Activated CD8-positive, alpha-beta memory T cell treated with anti-CD3 and anti-CD28 coated beads for 4 hours (primary cell): ENCODE measurements at places on chromosomes 12 and 14.

- no peak for DNase-seq
These were observed 25.4 kb downstream of the MIS18BP1 start for GRCh38 chr14:45227566-45227965.

DNA sequence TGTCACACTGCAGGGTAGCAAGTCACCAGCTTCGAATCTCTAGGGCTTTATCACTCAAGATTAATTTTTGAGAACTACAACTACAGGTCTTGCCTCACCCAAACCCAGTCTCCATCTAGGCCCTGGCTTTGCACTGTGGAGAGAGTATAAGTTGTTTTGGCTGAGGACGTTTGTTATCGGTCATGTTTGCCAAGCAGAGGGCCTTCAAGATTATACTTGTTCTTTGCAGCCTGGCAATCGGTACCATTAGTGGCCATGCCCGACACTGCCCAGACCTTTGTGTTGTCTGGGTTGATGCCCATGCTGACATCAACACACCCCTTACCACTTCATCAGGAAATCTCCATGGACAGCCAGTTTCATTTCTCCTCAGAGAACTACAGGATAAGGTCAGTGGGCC lies 25.7 kb downstream of the ARG2 start:
- DNase-seq, result no peak

DNA sequence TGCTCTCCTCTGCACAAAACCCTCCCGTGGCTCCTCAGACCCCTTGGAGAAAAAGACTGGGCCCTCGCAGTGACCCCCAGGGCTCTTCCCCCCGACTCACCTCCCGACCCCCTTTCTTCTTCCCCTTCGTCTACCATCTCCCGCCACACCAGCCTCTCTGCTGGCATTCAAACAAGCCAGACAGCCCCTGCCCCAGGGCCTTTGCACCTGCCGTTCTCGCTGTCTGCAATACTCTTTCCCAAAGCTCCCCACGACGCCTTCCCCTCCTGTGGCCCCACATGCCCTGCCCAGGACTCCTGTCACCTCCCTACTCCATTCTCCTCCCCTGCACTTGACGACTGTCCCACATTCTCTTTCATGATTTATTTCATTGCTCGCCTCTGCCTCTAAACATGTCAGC lies 115.7 kb downstream of the PHETA1 start:
- no peak for DNase-seq

GRCh38 chr12:132251741-132252490 lies 77.5 kb downstream of the GALNT9 start:
- no peak for DNase-seq

DNA sequence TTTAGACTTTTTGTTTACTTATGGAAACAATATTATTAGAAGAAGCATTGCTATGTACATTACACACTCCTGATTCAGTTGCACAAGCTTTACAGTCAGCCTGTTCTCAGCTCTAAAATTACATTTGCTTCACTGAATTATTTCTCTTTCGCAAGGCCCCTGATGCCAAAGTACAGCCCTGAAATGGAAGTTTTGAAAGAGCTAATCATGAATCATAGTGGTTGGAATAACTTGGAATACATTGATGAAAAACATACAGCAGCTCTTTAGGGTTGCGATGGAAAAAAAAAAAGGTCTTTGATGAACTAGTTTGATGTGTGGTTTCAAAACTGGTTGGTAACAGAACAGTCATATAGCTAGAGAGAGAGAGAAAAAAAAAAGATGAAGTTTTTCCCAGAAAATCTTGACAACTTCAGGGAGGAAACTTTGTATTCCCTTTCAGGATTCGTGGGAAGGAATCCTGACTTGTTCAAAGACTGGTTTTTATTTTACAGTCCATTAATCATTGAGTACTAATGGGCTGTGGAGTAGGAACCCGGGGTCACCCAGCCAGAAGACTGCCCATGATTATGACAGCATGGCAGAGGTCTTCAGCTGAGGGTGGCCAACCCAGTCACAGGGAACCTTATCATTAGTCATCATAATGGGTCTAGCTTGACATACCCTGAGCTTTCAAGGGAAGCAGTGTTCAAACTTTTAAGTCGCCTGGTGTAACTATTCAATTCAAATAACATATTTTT lies 460.1 kb downstream of the NAV3 start:
- DNase-seq, result no peak

DNA sequence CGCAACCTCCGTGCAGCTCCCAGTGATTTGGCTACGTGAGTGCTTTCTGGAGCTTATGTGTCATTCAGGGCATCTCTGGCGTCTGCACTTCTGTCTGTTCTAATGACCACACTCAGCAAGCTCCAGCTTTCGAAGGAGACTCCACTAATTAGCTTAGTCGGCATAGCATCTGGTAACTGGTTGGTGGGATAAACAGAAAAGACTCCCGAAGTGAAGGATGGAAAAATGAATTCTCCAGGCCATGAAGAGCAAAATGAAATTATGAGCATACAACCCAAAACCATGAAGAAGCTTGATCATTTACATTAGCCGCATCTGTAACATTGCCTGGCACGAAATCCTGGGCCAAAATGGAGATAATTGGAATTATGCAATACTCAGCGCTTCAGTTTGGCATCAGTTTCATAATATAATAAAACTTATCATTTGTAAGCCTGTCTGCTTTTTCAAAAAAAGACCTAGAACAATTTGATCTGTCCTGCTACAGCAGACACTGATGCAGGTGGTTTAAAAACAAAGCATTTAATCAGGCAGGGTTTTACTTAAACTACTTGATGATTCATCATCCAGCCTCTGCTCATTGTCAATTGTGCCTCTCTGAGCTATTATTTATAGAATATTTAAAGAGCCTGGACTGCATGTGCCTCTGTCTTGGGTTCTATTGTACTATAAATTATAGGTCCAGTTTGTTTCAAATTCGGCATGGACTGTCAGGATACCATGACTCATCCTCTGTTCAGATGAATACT lies 87.4 kb downstream of the SYT1 start:
- DNase-seq, result no peak

DNA sequence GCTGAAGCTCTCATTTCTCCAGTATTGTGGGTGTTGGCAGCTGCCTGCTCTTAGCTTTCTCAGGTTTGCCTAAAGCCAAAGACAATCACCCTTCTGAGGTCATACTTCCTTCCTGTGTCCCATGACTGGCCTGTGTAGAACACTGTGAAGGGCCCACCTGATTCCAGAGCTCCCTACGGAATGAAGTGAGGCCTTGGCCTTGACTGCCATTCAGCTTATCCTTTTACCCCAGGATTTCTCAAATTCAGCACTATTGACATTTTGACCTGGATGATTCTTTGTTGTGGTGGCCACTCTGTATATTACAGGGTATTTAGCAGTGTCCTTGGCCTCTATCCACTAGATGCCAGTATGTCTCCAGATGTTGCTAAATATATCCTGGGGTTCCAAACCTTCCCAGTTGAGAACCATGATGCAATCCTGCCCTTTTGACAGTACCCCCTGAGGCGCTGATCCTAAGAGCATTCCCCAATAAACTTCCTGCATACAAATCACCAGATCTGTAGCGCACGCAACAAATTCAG lies 112.3 kb upstream of the KRR1 start:
- DNase-seq, result no peak

DNA sequence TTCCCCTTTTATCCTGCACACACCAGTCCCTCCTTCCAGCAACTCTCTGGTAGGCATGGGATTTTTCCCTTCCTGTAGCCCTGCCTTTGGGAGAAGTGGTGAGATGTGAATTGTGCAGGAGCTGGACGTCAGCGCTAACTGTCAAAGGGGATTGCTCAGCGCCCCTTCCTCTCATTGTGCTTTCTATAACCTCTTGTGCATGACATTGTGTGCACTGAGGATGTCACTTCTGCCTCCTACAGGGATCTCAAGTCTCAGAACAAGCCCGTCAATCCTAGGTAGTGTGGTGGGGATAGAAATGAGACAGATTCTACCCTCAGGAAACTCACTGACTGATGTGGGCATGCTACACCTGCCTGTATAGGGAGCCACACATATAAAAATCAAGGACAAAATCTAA lies 8.7 kb downstream of the KCNA5 start:
- no peak for DNase-seq

- no peak for DNase-seq
These were observed 739.6 kb upstream of the TBX3 start for GRCh38 chr12:115423546-115423987.

- no peak for DNase-seq
These were observed 89.1 kb upstream of the STAC3 start for GRCh38 chr12:57340104-57340503.

- DNase-seq, result no peak
These were observed 12.0 kb downstream of the OSBPL8 start for GRCh38 chr12:76547526-76547925.

DNA sequence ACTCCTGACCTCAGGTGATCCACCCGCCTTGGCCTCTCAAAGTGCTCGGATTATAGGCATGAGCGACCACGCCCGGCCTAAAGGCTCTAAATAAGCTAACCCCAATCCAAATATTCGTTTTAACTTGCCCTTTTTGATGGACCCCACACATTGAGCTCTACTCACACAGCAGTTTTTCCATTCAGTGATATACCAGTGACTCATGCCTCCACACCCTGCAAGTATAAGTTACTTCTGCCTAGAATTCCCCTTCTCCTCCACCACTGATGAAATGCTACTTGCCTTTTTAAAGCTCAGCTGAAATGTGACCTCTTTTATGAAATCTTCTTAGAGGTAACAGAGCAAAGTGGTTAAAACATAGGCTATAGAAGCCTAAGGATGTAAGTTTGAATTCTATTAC lies 68.8 kb downstream of the EXOC5 start:
- no peak for DNase-seq

DNA sequence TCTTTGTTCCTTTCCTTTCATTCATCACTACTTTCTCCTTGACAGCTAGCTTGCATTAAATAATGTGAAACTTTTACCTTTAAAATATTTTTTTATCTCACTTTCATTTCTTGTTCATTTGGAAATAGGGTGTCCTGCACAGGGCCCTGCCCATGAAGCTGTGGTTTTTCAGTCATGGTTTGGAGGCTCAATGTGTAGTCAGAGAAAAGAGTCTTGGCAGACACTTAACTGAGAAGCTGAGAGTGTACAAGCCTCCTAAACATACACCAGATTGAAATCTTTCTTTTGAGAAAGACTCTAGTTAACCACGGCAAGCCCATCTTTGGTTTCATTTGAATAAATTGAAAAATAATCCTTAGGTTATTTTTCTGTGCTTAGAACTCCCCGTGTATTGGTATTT lies 74.2 kb downstream of the KICS2 start:
- DNase-seq, result no peak

DNA sequence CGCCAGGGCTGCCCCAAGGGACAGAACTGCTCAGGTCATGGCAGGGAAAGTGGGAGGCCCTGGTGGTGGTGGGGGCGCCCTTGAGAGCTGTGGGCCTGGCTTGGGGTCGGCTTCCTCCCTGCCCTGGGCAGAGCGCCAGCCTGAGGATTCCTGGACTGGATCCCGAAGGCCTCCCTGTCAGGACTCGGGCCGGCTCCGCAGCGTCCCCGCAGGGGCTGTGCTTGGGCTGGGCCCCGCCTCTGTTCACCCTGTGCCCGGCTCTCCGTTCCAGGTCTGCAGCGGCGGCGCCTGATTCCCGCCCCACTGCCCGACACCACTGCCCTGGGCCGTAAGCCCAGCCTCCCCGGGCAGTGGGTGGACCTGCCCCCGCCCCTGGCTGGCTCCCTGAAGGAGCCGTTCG lies 39.9 kb downstream of the KIF26A start:
- DNase-seq, result no peak

- no peak for DNase-seq
These were observed 165.0 kb upstream of the DCN start for GRCh38 chr12:91347481-91348214.

GRCh38 chr12:60803147-60803546 lies 1207.3 kb downstream of the SLC16A7 start:
- no peak for DNase-seq

- DNase-seq, result no peak
These were observed 37.9 kb downstream of the RAD9B start for GRCh38 chr12:110540048-110540447.

- no peak for DNase-seq
These were observed 4.5 kb downstream of the ABCB9 start for GRCh38 chr12:122961531-122962329.

DNA sequence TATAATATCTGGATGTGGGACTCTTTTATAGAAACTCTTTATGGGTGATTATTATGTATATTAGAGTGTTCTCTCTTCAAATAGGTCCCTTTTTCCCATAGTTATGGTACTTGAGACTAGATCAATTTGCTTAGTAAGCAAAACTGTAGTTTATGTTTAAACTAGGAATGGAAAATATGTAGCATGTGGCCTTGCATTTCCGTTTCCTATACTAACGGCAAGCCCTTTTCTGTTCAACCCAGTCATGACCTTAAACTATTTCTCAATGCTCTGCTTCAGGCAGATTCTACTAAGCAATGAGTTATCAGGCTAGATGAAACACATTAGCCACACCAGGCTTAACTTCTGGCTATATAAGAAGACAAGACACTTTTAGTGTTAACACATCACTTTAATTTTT lies 84.6 kb downstream of the OTOGL start:
- DNase-seq, result no peak

DNA sequence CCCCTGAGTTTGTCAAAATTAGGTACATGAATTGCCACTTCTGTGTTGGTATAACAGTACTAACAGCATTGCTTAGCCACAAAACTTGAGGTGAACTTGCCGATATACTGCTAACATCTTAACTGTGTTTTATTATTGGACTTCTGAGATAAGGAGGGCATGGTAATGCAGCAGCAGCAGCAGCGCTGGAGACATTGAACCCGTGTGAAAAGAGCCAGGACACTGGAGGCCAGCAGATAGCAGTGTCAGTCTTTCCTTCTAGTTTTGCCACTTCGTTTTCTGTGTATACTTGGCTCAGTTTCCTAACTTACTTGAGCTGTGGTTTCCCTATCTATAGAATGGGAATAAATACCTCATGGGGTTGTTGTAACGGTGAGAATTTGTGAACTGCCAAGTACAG lies 82.7 kb downstream of the KTN1 start:
- DNase-seq, result no peak

DNA sequence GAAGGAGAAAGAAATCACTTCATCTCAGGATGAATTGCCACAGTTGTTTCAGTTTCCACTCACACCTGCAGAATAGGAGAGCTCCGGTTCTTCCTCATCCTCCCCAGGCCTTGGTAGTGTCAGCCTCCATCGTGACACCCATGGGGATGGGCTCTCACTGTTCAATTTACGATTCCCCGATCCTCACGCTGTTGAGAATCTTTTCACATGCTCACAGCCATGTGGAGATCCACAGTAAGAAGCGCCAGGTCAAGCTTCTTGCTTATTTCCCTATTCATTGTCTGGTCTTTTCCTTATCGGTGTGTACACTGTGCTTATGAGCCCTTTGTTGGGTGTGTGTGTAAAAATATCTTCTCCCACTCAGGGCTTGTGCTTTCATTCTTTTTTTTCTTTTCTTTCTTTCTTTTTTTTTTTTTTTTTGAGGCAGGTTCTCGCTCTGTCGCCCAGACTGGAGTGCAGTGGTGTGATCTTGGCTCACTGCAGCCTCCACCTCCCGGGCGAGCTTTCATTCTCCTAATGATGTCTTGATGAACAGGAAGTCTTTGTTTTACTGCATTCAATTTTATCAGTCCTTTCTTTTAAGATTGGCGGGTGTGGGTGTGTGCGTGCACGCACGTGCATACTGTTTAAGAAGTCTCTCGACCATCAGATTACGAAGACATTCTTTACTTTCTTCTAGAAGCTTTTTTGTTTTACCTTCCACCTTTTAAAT lies 21.5 kb downstream of the RIN3 start:
- DNase-seq, result no peak
